ENCODE measurements at places on chromosomes 5 and 9. TPM values are rescaled to one million over a fixed set of nuclear protein-coding genes. Genes with fewer than 3 reads are reported as not detected.

- no peak for DNase-seq
These were observed 21.5 kb downstream of the GFPT2 start for GRCh38 chr5:180331647-180331950.

DNA sequence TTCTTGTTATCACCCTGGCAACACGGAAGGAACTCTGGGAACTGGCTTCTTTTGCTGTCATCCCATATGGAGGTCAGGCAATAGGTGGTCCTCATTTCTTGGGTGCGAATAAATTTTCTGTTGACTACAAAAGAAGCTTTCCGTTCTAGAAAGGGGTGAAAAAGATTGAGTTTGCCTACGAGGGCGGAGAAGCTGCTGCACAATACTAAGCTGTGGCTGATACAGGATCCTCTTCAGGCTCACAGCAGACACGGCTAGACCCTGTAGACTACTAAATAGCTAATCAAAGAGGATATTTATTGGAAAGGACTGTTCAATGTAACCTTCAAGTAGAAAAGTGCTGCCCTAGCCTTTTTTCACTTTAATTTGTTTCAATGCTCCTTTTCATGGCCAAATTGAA, 58.1 kb downstream of the TJP2 start:
- DNase-seq: no peak

- no peak for DNase-seq
These were observed 9.2 kb downstream of the SLC6A3 start for GRCh38 chr5:1436036-1436435.

The ACTL7B gene
- not detected for total RNA-seq

DNA sequence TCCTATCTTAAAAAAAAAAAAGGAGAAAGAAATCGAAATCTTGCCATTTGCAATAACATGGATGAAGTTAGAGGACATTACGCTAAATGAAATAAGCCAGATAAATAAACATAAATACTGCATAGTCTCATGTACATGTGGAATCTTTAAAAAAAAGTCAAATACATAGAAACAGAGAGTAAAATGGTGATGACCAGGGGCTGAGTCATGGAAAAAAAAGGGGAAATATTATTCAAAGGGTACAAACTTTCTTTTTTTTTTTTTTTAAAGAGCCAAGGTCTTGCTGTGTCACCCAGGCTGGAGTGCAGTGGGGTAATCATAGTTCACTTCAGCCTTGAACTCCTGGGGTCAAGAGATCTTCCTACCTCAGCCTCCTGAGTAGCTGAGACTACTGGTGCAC, 310.1 kb downstream of the ZNF608 start:
- DNase-seq: peak; percentile 25

- DNase-seq: no peak
These were observed 21.4 kb upstream of the ALDOB start for GRCh38 chr9:101457003-101457402.

DNA sequence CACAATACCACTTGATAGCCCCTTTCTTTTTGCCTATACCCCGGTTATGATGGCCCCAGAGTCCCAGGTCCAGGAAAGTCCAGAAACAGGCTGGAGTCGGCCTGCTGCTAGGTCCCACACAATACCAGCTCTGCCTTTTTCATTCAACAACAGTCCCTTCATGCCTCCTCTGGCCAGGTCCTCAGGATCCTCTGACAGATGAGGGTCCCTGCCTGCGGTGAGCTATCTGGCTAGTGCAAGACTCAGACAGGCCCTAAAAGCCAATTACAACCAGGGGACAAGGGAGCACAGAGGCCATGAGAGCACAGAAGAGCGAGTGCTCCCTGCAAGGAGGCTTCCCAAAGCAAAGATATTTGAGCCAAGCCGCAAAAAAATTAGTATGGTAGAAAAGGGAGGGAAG, 84.8 kb upstream of the ZBTB43 start:
- no peak for DNase-seq

DNA sequence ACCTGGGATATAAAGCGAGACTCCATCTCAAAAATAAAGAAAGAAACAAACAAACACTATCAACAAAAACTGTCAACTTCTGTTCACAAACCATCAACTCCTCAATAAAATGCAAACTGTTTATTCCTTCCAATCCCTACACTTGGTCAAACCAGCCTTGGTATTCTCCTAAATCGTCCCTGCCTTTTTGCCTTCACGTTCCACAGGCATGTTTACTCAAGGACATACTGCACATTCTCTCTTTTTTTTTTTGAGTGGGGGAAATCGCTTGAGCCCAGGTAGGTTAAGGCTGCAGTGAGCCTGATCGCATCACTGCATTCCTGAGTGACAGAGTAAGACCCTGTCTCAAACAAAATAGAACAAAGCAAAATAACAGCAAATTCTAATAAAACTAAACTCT, 13.0 kb downstream of the UBAP2 start:
- DNase-seq: no peak

DNA sequence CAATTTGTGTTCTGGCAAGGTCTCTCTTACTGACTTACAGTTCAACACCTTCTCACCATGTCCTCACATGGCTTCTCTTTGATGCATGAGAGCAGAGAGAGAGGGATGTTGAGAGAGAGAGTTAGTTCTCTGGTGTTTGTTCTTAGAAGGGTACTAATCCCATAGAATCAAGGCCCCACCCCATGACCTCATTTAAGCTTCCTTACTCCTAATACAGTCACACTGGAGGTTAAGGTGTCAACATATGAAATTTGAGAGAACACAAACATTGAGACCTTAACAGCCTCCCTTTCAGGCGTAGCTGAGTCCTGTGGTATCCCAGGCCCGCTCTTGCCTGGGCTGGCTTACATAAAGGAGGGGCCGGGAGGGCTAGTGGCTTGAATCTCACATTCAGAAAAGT, 10.6 kb upstream of the SEMA6A start:
- DNase-seq: no peak

DNA sequence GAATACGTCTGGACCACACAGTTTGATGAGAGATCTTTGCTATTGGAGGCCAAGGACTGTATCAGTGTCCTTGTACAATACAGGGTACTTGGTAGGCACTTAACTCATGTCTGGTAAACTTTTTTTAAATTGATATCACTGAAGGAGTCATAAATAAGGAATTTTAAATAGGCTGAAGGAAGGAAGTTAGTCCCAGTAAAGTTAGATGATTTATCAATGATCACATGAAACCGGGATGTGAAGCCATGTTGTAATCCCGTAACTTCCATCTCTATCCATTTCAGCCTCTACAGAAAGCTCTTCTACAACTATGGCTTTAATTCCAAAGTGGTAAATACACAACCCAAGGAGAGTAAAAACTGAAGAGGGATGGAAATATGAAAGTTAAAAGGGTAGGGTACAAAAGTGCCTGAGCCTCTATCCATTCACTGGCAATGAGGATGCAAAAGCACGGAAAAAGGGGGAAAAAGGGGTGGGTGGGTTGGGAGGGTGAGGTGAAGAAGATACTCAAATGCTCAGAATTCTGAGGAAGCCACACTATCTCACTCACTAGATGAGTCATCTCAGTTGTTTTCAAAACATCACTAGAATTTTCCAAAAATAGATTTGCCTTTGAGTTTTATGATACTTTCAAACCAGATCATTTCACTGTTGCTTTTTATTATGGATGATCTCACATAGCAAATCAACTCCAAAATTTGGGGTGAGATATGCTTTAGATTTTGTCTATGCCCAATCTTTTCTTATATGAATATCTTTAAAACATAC, 1053.5 kb downstream of the NR2F1-AS1 start:
- DNase-seq: no peak

The TSLP gene
- total RNA-seq: not detected

The TAF11L5 gene
- not detected for total RNA-seq

GRCh38 chr9:87270221-87270847, 227.3 kb upstream of the DAPK1 start:
- peak; percentile 78 for DNase-seq

DNA sequence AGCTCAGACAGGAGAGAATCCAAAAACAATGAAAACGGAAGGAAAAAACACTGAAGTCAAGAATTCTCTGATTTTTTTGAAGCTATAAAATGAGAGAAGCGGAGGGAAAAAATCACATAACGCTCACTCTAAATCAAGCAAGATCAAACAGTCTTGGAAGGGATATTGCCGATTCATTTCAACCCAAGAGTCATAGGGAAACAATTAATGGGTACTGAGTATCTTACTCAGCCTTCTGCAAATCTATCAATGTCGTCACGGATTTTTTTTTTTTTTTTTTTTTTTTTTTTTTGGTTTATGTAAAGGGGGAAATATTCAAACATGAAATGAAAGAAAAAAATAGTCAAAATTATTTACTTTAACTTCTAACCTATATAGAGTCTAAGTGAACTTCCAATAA, 9.5 kb downstream of the MEF2C start:
- DNase-seq: no peak

The NCS1 gene
- total RNA-seq: 26.4 TPM

DNA sequence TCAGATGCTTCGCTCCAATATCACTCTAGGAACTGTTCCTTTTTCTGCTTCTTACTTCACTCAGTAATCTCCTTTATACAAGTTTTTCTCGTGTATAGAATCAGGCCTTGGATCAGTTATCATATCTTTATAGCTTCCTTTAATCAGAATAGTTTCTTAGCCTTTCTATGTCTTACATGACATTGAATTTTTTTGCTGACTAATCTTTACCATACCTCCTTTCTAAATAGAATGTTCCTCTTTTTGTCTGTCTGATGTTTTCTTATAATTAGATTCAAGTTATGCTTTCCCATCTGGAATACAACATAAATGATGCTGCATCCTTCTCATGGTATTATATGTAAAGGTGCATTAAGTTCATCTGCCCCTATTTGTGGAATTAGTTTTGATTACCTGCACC, 40.2 kb upstream of the TYRP1 start:
- no peak for DNase-seq

- peak; percentile 50 for DNase-seq
These were observed 155.1 kb downstream of the BNC2 start for GRCh38 chr9:16715404-16715803.

- DNase-seq: no peak
These were observed 72.6 kb upstream of the ENTREP1 start for GRCh38 chr9:69252436-69252835.

DNA sequence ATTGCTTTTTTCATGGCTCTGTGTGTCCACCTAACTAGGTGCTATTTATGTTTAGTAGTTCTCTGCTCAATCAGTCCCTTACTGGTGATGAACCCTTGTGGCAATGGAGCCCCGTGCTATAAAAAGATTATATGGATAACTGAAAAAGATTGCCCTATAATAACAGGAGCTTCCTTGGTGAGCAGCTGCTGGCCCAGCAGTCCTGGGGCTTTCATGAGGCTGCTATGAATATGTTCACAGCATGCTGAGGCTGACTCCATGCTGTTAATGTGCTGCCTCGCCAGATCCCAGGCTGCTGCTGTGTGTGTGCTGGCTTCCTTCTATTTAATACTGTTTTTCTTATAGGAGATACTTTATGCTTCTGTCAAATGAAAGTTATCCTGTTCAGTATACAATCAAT, 357.5 kb downstream of the TAF11L14 start:
- DNase-seq: no peak

DNA sequence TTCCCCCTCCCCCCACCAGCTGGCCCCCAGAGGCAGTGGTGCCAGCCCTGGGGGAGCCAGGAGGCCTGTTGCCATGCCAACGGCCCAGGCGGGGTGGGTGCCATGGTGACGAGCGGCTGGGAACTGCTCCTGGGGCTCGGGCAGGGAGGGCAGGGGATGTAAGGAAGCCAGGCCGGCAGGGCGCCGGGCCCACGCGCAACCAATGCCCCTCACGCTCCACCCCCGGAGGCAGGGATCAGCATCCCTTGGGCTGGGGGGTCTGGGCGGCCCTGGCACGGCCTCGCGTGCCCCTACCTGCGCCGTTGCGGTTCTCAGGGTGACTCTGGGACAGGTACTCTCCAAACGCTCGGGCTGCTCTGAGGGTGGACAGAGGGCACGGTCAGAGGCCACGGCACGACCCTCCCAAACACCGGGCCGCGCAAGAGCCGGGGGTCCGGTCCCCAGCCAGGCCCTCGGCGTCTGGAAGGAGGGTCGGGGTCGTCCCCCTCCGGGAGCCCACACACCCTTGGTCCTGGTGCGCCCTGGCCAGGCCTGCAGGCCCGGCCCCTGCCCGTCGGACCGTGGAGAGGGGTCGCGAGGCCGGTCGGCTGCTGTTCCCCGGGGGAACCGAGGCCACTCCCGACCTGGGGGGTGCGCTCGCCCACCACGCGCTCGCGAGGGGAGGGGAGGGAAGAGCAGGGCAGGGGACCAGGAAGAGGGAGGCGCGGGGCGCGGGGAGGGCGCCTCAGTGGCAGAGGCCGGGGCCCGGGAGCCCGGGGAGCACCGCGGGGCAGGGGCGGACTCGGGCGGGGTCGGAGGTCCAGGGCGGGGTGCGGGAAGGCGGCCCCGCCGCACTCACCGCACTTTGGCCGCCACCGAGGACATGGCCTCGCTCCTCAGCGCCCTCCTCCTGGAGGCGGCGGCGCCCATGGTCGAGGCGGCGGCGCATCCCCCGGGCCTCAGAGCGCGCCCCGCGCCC, 661 bp downstream of the NSMF start:
- DNase-seq: peak; percentile 13

All from RPMI7951 (cell line).